Astrocyte (in vitro differentiated cells and primary cell): ENCODE measurements at places on chromosomes 1 and 21. TPM values are rescaled to one million over a fixed set of nuclear protein-coding genes. Genes with fewer than 3 reads are reported as not detected.

GRCh38 chr1:153750026-153750995 lies 22.5 kb downstream of the INTS3 start:
- peaks cover 54% of the 10 kb centered on the region for H3K36me3 ChIP-seq
- no peak overlapping the region for H3K4me3 ChIP-seq
- no peaks in the 10 kb centered on the region for H3K27me3 ChIP-seq
- DNase-seq, result no peak
- H3K4me1 ChIP-seq, result peaks cover 8% of the 10 kb centered on the region
- H3K27ac ChIP-seq, result no peak overlapping the region

- no peak overlapping the region for H3K4me3 ChIP-seq
- no peak for DNase-seq
- peaks cover 55% of the 10 kb centered on the region for H3K36me3 ChIP-seq
- no peaks in the 10 kb centered on the region for H3K27me3 ChIP-seq
Measured at GRCh38 chr1:11204396-11205190, 15.4 kb downstream of the ANGPTL7 start.

- no peak overlapping the region for H3K27ac ChIP-seq
- peaks cover 7% of the 10 kb centered on the region for H3K4me1 ChIP-seq
- no peaks in the 10 kb centered on the region for H3K27me3 ChIP-seq
- no peak for DNase-seq
- H3K36me3 ChIP-seq, result no peaks in the 10 kb centered on the region
Measured at GRCh38 chr1:210586771-210587170, 258.1 kb downstream of the HHAT start.

GRCh38 chr1:147654511-147654910 lies 15.8 kb downstream of the ACP6 start:
- DNase-seq, result no peak
- no peak overlapping the region for H3K27ac ChIP-seq
- H3K4me1 ChIP-seq, result no peaks in the 10 kb centered on the region
- peaks cover 6% of the 10 kb centered on the region for H3K36me3 ChIP-seq

DNA sequence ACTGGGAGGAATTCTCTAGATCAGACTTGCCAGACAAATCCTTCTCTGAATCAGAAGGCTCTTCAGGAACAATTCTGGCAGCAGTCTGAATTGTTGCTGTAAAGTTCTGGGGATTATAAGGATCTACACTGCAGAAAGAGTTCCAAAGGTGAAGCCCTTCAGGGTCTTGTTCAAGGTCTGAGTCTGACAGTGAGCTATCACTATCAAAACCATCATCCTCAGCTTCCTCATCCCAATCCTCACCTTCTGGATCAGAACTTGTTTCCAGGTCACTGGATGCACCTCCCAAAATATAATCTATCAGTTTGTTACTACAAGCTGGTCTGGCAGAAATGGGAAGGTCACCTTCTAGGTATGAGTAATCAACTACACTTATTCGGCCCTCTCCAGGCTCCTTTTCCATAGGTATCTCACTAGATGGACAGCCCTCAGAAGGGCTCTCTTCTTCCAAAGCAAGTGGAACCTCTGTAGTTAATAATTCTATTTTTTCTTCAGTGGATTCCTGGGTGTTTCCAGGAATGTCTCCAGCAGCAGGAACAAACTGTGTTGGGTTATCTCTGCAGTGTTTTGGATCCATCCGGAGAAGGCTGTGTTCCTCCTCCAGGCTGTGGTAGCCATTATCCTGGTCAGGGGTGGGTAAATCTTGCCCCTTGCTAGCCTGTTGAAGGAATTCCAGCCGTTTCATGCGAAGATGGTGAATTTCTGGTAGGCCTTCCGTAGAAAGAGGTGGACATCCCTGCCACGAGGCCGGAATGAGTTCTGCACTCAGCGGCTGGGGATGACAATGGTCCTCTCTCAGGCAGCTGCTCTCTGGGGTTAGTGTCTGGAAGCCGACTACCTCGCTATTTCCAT lies 1.6 kb downstream of the PPP1R15B start:
- no peaks in the 10 kb centered on the region for H3K27me3 ChIP-seq
- H3K4me3 ChIP-seq, result peak overlapping the region; percentile 91
- peak overlapping the region; percentile 98 for H3K27ac ChIP-seq

- no peak for DNase-seq
- H3K4me3 ChIP-seq, result no peak overlapping the region
- no peaks in the 10 kb centered on the region for H3K27me3 ChIP-seq
- H3K4me1 ChIP-seq, result no peaks in the 10 kb centered on the region
- no peak overlapping the region for H3K27ac ChIP-seq
Measured at GRCh38 chr1:97304366-97304765, 582.8 kb downstream of the PTBP2 start.

DNA sequence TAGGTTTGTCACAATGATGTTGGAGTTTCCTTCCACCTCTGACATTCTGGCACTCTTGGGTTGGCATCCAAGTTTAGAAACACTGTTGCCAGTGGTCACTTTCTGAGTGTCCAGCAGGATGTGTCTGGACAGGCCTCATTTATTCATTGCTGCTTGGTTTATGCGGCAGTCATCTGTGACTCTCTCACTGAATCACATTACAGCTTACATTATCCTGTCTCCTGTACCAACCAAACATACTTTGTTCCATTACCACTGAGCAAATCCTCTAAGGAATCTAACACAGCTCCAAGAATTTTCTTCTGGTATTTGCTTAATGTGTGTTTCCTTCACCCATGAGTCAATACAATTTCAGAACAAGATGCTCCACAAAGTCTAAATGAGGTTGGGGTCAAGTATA lies 19.9 kb downstream of the SGIP1 start:
- peak overlapping the region; percentile 50 for H3K27ac ChIP-seq
- DNase-seq, result peak; percentile 68
- no peaks in the 10 kb centered on the region for H3K27me3 ChIP-seq
- no peak overlapping the region for H3K4me3 ChIP-seq
- no peaks in the 10 kb centered on the region for H3K4me1 ChIP-seq

- no peak for DNase-seq
- no peak overlapping the region for H3K27ac ChIP-seq
- H3K4me1 ChIP-seq, result no peaks in the 10 kb centered on the region
- no peaks in the 10 kb centered on the region for H3K36me3 ChIP-seq
Measured at GRCh38 chr1:5815211-5815610, 177.0 kb downstream of the NPHP4 start.

- H3K36me3 ChIP-seq, result peaks cover 3% of the 10 kb centered on the region
- no peak overlapping the region for H3K27ac ChIP-seq
- no peak overlapping the region for H3K4me3 ChIP-seq
Measured at GRCh38 chr1:45960930-45961715, 157.7 kb downstream of the MAST2 start.

The PATJ gene
- 9.1 and 11.0 TPM in 2 replicates for total RNA-seq

The RGSL1 gene
- total RNA-seq, result not detected in 2 replicates

The OR6K3 gene
- total RNA-seq, result not detected in 2 replicates

The KRTAP21-2 gene
- not detected in 2 replicates for total RNA-seq

The OR10Z1 gene
- not detected in 2 replicates for total RNA-seq

The AMY1A gene
- not detected in 2 replicates for total RNA-seq

The HSD3B1 gene
- total RNA-seq, result 0.61 and 2.8 TPM in 2 replicates

The FAAH gene
- total RNA-seq, result 1.2 and 1.9 TPM in 2 replicates

The TMEM63A gene
- total RNA-seq, result 28.7 and 29.0 TPM in 2 replicates

The ILDR2 gene
- total RNA-seq, result 7.8 and 9.3 TPM in 2 replicates
